Muscle of arm (tissue), 14 donors: ENCODE measurements at places on chromosomes 2 and 18. TPM values are rescaled to one million over a fixed set of nuclear protein-coding genes. Genes with fewer than 3 reads are reported as not detected.

CROCC2 gene
- 0.43 TPM for polyA plus RNA-seq

RGPD3 gene
- 0.09 TPM for polyA plus RNA-seq

SERPINB10 gene
- polyA plus RNA-seq, result not detected

SERPINB4 gene
- polyA plus RNA-seq, result 3.0 TPM

HOXD12 gene
- 0.15 TPM for polyA plus RNA-seq

DLGAP1 gene
- polyA plus RNA-seq, result 3.3 TPM

SALL3 gene
- not detected for polyA plus RNA-seq

LYG2 gene
- polyA plus RNA-seq, result 0.62 TPM

PASK gene
- not detected for polyA plus RNA-seq

IL18RAP gene
- 0.72 TPM for polyA plus RNA-seq

USP14 gene
- 68.9 TPM for polyA plus RNA-seq

SCYGR4 gene
- not detected for polyA plus RNA-seq

SF3B6 gene
- 111 TPM for polyA plus RNA-seq

DHRS9 gene
- 0.24 TPM for polyA plus RNA-seq

GKN1 gene
- not detected for polyA plus RNA-seq

PLB1 gene
- polyA plus RNA-seq, result 1.7 TPM

REG1B gene
- not detected for polyA plus RNA-seq

NAPG gene
- 27.7 TPM for polyA plus RNA-seq

STPG4 gene
- polyA plus RNA-seq, result 0.14 TPM

THAP4 gene
- polyA plus RNA-seq, result 39.3 TPM

- DNase-seq, result no peak
These were observed 6.3 kb downstream of the PDCD1 start for GRCh38 chr2:241852116-241852980.

- DNase-seq, result peak; percentile 69
These were observed 25.6 kb downstream of the FAP start for GRCh38 chr2:162217598-162217997.

DNA sequence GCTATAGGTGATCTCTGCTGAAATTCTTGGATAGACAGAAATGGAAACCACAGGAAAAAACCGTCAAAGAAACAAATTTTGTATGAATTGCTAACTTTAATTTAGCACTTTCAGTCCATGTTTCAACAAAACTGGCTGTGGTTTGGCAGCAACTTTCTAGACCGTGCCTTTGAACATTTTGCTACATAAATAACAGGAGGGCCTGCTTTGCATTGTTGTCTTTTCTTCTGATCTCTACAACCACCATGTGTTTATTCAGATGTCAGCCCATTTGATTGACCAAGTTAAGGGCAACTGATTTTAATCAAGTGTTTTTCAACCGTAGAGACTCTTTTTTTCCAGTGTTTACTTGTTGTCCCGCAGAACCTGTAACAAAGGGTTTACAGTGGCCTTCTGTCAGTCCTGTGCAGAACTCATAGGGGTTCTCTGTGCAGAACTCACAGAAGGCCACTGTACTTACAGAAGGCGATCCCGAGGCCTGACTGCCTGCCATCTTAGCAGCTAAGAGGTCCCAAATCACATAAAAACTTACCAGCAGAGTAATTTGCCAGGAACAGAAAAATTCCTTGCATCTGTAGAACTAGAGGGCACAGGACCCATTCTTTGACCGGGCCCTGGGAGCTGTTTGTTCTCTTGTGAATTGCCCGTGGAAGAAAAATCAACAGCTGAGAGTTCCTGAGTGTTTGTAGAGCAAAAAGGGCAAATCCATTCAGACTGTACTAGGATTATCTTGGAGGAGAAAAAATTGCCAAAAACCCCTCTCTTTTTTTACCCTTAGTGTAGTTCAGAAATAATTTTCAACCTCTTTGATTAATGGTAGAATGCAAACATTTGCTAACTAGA lies 120.6 kb downstream of the PRKRA start:
- DNase-seq, result no peak

DNA sequence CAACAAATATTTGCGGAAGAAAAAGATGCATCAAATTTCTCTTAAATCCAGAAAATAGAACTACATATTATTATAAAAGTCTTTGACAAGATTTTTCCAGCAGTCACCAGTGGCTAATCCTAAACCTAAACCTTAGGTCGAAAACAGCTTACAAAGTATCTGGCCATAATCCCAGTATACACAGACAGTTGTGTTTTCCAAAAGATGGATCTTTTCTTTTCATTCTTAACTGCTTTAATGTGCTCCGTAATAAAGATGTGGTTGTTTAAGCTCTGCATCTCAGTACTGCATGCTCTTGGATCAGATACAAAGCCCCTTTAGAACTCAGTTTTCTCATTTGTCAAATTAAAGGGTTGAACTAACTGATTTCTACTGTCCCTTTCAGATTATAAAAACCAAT lies 247.8 kb downstream of the TXNL1 start:
- no peak for DNase-seq

GRCh38 chr2:147595200-147595599 lies 249.6 kb upstream of the ACVR2A start:
- no peak for DNase-seq

DNA sequence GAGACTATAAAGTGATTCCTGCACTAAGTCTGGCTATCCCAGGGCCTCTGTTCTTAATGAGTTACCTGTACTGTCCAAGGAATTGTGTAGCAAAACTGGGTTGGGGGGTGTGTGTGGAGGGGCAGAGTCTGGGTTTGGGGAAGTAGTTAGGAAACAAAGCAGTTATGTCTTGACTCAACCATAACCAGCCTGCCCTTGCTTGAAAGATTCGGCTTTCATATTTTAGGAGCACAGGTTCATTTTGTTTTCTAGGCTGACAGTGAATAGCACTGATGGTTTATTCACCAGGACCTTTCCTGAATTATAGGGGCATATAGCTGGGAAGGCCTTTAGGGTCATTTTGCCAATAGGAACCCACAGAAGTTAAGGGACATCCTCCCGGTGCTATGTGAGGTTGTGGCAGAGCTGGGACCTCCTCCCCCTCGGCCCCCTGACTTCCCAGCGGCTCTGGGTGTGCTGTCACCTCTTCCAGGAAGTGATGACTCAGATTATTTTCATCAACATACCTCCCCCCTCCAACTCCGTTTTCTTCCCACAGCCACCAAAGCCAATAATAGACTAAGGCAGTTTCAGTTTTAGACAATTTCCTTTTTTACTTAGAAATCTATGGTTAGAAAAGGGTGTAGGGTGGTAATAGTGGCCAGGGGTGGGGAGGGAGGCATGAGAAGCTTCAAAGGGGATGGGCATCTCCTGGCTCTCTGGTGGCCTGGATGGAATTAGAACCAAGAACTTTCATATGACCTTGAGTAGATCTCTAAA lies 44.8 kb downstream of the SETBP1 start:
- no peak for DNase-seq

DNA sequence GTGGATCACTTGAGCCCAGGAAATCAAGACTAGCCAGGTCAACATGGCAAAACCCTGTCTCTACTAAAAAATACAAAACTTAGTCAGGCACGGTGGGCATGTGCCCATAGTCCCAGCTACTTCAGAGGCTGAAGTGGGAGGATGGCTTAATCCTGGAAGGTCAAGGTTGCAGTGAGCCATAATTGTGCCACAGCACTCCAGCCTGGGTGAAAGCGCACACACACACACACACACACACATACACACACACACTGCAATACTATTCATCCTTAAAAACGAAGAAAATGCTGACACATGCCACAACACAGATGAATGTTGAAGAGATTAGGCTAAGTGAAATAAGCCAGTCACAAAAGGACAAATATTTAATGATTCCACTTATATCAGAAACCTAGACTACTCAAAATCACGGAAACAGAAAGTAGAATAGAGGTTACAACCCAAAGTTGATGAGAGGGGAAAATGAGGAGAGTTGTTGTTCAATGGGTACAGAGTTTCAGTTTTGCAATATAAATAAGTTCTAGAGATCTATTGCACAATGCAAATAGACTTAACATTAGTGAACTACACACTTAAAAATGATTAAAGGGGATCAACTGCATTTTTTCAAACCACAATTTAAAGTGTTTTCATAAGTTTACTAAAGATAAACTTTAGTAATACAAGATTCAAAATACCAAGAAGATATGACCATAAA lies 114.5 kb downstream of the USP34 start:
- DNase-seq, result no peak

DNA sequence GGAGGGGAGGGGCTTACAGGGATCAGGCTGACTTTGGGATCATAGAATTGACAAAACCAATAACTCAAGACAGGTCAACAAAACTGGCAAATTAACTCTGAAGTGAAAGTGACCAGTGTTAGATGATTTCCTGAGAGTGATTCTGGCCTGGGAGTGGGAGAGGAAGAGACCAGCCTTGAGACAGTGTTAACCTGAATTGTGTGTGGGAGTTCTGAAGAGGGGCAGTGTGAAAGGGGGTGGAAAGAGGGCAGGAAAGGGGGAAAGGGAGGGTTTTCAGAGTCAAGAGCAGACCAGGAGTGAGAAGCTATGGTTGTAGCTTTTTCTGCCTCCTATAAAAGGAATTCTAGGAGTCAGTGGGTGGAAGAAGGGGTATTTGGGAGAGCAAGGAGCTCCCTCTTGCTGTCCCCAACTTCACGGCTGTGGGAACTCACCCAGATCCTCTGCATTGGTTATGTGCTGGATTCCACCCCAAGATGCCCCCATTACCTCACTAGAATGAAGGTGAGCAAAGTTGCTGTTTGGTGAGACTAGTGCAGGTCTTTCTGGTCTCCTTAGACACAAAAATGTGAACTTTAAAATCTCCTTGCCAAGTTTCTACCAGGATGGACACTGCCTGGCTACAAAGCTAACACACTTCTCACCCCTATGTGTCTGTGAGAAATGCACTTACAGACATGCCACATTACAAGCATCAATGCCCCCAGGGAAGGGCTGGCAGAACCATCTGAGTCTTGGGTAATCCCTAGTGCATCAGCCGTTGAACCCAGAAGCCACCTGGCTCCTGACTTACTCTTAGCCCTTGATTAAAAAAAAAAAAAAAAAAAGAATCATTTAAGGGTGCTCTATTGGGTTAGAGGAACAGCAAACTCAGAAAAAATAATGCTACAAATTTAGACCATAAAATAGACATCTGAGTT lies 61.6 kb downstream of the BMP10 start:
- no peak for DNase-seq

GRCh38 chr2:43576981-43577892 lies 18.6 kb downstream of the THADA start:
- DNase-seq, result peak; percentile 50

DNA sequence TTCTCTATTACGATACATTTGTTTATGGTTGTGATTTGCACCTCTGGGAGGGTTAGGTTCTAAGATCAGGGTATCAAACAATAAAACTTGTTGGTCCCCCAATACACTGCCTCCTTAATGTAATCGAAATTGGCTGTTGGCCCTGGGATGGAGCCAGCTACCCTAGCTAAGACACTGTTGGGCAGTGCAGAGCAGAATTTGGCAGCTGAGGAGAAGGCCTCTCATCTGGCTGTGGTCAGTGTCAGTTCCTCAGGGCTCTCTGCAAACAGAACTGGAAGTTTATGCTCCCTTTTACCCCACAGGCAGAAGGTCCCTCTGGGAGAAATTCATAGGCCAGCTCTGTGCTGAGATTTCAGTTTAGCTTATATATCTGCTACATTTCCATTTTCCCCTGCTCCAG lies 8.6 kb upstream of the HAAO start:
- DNase-seq, result no peak

DNA sequence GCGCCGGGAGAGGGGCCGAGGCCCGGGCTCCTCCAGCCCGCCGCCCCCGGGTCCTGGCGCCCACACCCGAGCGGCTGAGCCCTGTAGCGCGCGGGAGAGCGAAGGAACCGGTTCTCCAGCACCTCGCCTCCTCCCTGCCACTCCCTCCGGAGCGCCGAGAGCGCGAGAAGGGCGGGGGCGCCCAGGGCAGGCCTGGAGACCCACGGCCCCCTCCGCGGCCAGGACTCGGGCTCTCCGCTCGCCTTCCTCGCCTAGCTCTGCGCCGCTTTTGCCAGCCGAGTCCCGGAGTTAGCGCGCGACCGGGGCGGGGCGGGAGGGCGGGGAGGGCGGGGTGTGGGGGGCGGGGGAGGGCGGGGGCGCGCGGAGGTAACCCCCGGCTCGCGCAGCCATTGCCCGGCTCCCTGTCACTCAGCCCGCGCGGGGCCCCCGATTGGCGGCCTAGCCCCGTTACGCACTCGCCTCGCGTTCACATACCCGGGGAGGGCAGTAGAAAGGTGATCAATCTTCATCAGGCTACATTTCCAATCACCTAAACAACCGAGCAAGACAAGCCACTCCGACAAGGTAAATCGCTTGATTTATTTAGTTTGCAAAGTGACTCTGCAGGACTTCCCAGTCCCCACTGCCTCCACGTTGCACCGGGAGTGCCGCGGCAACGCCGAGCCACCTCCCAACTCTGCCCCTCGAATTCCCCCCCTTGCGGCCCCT lies at the start of gene OTX1:
TSS of gene OTX1 (plus strand) at position 497 of the 708 bp plus-strand sequence. CDS start 2,161 bp downstream, outside the sequence.
- DNase-seq, result no peak

DNA sequence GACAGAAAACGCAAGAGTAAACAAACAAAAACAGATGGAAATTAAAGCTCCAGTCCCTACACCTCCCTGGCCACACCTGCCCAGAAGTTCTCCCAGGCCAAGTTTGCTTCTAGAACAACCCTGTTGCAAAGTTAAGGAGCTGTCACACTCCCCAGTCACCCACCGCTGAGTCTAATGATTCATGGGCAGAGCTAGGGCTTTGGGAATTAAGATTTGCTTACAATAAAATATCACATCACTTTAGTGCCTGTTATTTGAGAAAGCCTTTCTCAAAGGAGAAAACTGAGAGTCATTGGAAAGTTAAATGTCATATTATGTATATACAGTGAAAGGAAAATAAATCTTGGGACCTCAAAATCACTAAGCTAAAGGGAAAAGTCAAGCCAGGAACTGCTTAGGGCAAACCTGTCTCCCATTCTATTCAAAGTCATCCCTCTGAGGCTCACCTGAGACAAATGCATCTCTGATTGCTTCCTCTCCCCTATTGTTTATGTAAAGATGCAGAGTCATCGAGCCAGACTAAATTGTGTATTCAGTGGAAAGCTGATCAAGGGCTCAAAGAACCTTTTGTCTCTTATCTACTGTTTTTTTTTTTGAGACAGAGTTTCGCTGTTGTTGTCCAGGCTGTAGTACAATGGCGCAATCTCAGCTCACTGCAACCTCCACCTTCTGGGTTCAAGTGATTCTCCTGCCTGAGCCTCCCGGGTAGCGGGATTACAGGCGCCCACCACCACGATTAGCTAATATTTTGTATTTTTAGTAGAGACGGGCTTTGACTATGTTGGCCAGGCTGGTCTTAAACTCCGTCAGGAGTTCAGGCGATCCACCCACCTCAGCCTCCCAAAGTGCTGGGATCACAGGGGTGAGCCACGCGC lies 2.8 kb downstream of the CRYGB start:
- no peak for DNase-seq

GRCh38 chr2:172860336-172860707 lies 124.7 kb downstream of the RAPGEF4 start:
- DNase-seq, result no peak

GRCh38 chr2:53865264-53865663 lies 5.5 kb upstream of the GPR75 start:
- DNase-seq, result no peak

GRCh38 chr2:215138479-215138878 lies at the start of gene ABCA12:
TSS of gene ABCA12 (minus strand) at chr2:215138626. CDS start at chr2:215138208, 418 bp downstream.
- no peak for DNase-seq

GRCh38 chr2:53148221-53148620 lies 619.4 kb upstream of the CHAC2 start:
- no peak for DNase-seq

GRCh38 chr2:74142340-74142739 lies 5.4 kb downstream of the BOLA3 start:
- DNase-seq, result no peak

GRCh38 chr2:219636144-219636915 lies 8.9 kb downstream of the SLC4A3 start:
- DNase-seq, result no peak
